ENCODE measurements at places on chromosomes 16 and 17. TPM values are rescaled to one million over a fixed set of nuclear protein-coding genes. Genes with fewer than 3 reads are reported as not detected.

- no peak overlapping the region for H3K4me3 ChIP-seq
- H3K27me3 ChIP-seq, result no peaks in the 10 kb centered on the region
- no peaks in the 10 kb centered on the region for H3K36me3 ChIP-seq
- DNase-seq, result no peak
These were observed 53.6 kb upstream of the SCNN1B start for GRCh38 chr16:23248261-23249194.

GRCh38 chr16:74586948-74587347 lies 20.0 kb downstream of the GLG1 start:
- H3K27me3 ChIP-seq, result no peaks in the 10 kb centered on the region
- H3K27ac ChIP-seq, result no peak overlapping the region
- no peaks in the 10 kb centered on the region for H3K4me1 ChIP-seq
- H3K36me3 ChIP-seq, result no peaks in the 10 kb centered on the region
- DNase-seq, result no peak
- H3K4me3 ChIP-seq, result no peak overlapping the region

DNA sequence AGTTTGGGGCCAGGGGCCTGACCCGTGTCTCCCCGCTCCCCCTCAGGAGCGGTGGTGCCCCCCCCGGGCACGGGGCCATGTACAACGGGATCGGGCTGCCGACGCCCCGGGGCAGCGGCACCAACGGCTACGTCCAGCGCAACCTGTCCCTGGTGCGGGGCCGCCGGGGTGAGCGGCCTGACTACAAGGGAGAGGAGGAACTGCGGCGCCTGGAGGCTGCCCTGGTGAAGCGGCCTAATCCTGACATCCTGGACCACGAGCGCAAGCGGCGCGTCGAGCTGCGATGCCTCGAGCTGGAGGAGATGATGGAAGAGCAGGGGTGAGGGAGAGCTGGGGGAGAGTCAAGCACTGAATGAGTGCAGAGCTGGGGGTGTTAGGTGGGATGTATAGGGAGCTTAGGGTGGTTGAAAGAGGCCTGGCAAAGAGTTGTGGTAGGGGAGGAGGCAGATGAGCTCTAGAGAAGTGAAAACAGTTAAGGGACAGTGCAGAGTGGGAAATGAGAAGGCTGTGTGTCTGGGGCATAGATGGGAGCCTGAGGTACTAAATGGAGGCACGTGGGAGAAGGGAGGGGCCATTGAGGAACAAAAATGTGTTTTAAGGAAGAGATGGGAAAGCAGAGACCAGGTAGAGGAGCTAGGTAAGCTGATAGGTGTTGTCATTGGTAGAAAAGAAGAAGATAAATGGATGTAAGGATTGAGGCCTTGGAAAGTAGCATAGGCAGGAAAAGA lies 4.0 kb downstream of the SRRM2 start:
- DNase-seq, result no peak
- peaks cover 52% of the 10 kb centered on the region for H3K36me3 ChIP-seq
- H3K4me1 ChIP-seq, result peaks cover 46% of the 10 kb centered on the region
- H3K27ac ChIP-seq, result no peak overlapping the region
- no peaks in the 10 kb centered on the region for H3K27me3 ChIP-seq
- H3K4me3 ChIP-seq, result no peak overlapping the region

The KRTAP4-4 gene
- not detected for polyA plus RNA-seq

All from heart left ventricle (tissue), 16 donors.